Retina (tissue), 1 donor: ENCODE measurements at places on chromosomes 7 and 10.

GRCh38 chr10:52541006-52541473, 227.0 kb downstream of the DKK1 start:
- DNase-seq: peak; percentile 6

- DNase-seq: no peak
These were observed 56.3 kb downstream of the PDZD8 start for GRCh38 chr10:117318909-117319308.

GRCh38 chr7:155792315-155792960, 19.8 kb downstream of the SHH start:
- no peak for DNase-seq

- no peak for DNase-seq
These were observed 687.3 kb upstream of the CELF2 start for GRCh38 chr10:10330418-10330817.

GRCh38 chr10:86599729-86600128, 54.6 kb upstream of the OPN4 start:
- DNase-seq: no peak

DNA sequence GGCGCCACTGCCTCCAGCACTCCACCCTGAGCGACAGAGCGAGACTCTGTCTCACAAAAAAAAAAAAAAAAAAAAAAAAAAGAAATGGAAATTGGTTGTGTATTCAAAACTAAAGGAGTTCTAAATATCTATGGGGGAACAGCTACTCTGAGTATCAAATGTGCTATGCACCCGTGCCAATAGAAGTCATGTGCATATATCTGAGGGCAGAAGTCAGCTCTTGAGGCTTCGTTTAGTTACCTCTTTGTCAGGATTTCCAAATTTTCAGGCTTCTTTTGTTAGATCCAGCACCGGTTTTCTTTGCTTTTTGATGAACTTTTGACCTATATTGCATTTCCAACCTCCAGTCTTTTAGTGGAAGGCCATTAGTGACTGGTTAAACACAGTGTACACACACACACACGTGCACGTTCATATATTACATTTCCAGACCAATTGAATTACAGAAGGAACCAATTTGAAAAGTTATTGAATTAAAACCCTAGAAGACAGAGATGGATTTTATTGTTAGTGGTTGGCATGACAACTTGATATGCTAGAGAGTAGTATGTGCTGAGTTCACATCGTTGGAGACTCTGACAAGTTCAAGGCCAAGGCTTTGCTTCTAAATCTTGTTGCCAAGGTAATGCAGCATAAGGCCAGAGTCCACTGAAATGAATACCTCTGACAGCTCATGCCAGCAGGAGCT, 33.1 kb upstream of the ADD3 start:
- peak; percentile 23 for DNase-seq

DNA sequence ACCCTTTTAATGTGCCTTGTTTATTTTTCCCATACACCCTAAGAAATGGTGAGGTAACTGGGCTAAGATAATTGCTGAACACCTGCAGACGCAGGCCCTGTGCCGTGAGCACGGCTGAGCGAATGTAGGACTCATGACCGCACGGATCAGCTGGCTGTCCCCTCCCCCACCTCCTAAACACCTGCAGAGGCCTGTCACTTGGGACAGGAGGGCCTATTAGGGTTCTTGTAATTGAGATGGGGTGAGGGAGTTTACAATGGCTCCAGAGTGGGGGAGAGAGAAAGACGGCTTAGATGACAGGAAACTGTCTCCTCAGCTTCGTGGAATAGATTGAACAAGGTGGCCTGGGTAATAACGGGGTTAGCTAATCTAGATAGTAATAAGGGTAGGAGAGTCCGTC, 291.7 kb upstream of the HABP2 start:
- DNase-seq: no peak

DNA sequence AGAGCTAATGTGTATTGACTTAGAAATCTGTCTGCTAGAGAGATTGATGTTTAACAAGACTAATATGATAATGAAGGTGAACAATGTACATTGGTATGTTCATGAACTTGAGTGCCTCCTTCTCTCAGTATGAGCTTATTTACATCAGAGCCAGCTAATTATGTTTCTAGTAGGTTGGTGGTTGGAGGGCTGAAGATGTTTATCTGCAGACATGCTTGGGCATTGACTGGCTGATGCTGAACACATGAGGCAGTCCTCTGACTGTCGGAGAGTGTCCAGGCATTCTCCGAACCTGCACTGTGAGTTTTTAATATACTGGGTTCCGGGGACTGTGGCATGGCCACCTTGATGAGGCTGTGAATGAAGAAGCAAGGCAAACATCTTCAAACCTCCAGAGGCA, 47.5 kb downstream of the BMPER start:
- no peak for DNase-seq

- DNase-seq: no peak
These were observed 7.8 kb downstream of the SMNDC1 start for GRCh38 chr10:110296966-110297365.

GRCh38 chr7:37440738-37441385, 7.8 kb downstream of the ELMO1 start:
- no peak for DNase-seq

DNA sequence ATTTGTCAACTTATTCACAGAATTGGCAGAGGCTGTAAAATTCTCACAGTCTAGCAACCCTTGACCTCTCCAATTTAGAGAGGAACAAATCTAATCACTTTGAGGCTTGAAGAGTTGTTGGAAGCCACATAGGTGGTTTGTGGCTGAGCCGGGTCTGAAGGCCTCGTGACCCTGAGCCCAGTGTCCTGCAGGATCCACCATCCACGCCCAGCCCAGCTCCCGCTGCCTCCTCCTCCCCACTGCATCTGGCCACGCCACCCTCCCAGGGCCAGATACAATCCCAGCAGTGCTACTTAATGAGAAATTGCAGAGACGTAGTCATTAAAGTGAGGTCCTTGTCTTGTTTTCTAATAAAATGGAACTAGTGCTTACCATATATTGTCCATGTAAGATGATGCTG, 81.4 kb upstream of the SHH start:
- DNase-seq: no peak

GRCh38 chr7:152522571-152523067, 86.8 kb upstream of the KMT2C start:
- peak; percentile 70 for DNase-seq

GRCh38 chr10:75531571-75532031, 100.2 kb downstream of the LRMDA start:
- no peak for DNase-seq

GRCh38 chr7:120662291-120662690, 195.7 kb downstream of the TSPAN12 start:
- no peak for DNase-seq

DNA sequence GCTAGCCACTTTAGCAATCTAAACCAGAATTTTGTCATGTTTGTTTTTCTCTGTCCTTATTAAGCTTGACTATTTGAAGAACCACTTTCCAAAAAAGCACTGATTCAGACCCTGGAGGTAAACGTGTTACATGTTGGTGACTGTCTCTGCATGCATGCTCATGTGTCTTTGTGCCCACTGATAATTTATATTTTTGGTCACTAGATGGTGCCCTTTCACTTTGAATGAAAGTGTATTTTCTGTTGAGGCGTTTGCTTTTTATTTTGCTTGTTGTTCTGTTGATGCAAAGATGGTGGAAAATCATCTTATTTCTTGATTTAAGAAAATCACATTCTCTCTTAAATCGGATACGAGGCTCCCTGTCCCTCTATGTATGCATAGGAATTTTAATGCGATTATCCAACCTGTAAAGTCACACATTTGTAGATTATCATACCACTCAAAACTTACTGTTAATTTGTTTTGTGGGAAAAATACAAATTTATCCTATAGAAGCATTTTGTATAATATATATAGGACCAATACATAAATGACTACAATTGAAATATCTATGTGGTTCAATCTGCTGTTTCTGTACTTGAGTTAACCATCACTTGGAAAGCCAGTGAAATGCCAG, 269.3 kb downstream of the BICC1 start:
- peak; percentile 71 for DNase-seq

GRCh38 chr10:129424978-129425377, 42.1 kb upstream of the MGMT start:
- DNase-seq: peak; percentile 32

DNA sequence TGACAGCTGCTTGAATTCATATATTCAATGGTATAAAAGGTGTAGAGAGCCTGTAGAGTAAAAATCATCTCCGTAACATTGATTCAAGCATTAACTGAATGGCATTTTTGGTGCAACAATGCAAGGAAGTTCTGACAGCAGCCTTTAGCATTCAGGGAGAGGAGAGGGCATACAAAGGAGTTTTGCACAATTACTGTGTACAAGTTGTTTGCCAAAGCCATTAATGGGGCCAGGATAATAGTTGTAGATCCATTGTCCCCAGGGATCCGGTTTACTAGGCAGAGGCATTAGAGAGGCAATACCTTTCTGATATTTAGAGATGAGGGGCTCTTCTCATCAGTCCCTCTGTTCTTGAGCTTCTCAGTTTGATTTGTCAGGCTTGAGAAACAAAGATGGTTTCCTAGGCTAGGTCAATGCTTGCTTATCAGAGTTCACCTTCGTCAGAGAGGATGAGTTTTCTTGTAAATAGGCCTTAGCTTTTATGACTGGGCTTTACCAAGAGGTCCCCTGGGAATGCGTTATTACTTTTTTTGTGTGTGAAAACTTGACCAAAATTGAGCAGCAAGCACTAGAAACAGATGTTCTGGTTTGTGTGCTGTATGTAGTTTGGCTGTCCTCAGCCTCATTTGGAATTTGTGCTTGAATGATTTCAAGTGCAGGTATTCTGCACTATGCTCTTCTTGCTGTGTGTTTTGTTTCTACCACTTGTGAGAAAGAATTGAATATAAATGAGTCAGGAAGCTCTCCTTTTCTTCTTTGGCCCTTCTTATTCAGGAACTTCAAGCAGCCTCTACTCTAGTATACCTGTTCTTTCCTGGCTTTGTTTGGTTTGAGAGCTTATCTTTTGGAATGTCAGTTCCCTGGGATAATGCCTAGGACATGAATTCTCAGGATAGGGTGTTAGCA, 32.0 kb downstream of the SND1 start:
- no peak for DNase-seq

- no peak for DNase-seq
These were observed 5.8 kb upstream of the METTL27 start for GRCh38 chr7:73847941-73848723.

DNA sequence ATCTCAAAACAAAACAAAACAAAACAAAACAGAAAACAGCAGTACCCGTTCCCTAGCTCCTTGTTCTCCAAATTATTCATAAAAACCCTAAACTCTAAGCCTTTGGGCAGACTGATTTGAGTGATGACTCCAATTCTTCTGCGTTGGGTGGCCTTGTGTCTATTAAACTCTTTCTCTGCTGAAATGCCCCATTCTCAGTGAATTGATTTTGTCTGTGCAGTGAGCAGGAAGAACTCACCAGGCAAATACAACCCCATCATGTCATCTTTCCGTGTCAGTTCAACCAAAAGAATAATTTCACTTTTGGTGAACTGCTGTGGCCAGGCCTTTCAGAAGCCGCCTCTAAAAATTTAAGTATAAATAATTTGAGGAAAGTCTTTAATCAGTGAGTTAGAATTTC, 18.5 kb upstream of the TSPAN13 start:
- peak; percentile 51 for DNase-seq

DNA sequence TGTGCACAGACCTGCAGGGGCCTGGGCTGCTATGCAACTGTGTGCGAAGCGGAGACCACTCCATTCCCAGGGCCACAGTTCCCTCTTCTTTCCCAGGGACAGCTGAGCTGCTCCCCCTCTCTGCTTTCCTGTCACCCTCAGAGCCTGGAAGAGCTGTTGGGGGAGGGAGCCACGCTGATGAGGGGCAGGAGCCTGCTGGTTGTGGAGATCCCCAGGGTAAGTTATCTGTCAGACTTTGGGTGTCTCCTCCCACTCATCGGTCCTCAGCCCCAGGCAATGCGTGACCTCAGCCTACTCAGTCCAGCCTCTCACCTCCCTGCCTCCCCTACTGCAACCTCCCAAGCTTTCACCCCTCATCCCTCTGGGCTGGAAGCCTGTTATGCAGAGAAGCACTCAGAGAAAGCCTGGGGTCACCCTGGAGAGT, 53.5 kb downstream of the ZNF467 start:
- no peak for DNase-seq

GRCh38 chr7:5630670-5631069, 150.8 kb downstream of the RNF216 start:
- no peak for DNase-seq

GRCh38 chr7:33326485-33326848, 197.1 kb downstream of the BBS9 start:
- no peak for DNase-seq

DNA sequence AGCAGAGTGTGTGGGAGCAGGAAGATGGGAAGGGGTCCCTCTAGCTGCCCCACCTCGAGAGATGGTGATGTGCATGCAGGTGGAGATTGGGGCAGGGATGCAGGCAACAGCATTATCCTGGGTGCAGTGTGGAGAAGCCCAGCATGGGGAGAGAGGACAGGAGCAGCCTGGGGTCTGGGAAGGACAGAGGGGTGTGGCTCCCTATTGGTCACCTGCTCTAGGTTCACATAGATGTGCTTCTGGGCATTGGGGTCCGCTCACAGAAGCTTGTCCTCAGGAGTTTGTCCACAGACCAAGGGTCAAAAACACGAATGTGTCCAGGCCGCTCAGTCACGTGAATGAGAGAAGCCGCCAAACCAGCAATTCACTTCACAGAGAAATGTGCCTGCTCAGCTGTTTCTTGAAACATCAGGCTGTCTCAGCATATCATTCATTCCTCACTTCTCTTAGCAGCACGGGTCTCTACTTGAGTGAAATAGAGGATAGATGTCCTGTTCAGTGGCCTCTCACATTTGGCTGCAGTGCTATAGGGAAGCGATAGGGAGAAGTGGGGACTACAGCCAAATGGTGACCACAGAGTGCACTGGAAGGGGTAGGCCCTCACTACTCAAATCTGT, 11.5 kb upstream of the SLC29A3 start:
- no peak for DNase-seq

DNA sequence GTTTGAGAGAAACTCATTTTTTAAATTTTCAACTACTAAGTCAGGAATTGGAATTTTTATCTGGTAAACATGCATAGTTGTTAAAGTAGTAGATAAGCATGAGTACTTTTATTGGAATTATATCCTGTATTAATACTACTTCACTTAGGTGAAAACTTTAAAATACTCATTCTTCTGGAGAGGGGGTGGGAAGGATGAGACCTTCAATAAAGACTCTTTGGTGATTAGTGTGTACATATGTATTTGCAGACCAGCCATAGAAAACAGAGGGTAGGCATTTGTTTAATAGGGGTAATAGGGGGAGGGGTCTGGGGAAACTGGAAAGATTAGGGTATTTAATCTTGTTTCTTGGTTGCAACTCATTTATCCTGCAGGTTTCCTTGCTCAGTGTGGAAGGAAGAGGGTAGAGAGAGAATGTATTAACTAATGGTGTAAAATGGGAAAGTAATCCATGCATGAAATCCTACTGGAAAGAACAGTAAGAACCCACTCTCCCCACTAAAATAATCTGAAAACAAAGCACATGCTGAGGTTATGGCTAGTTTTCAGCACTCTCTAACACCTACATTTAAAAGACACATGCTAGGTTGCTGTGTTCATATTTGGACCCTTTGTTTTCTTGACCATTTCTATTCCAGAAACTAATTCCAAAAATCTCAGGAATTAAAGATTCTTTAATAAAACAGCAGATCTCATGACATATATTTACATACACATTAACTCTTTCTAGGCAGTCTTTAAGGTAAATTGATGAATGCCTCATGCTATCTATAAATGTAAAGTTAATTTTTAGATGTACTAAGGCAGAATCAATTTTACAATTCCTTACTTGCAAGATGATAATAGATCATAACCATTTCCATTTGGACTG, 6.2 kb upstream of the IGF2BP3 start:
- DNase-seq: no peak
